ENCODE measurements at places on chromosomes 6 and 20.
A peak's percentile ranks its signal among the peaks of the same experiment; 100 is the strongest.

DNA sequence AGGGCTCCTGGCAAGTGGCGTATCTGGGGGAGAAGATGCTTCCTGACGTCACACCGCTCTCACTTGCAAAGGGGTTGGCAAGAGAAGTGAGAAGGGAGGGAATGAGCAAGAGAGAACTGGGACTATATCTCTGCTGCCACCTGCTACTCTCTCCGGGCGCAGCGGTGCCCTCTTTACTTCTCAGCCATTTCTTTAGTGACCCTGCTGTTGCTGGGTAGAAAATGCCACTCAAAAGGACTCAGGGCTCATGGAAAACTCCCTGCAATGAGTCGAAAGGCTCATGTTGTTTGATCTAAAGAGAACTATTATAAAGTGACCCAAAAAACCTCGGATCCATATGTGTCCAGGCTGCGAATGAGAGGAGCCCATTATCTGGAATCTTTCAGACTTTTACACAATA lies 401.8 kb downstream of the SAMD5 start:
- DNase-seq, result no peak

DNA sequence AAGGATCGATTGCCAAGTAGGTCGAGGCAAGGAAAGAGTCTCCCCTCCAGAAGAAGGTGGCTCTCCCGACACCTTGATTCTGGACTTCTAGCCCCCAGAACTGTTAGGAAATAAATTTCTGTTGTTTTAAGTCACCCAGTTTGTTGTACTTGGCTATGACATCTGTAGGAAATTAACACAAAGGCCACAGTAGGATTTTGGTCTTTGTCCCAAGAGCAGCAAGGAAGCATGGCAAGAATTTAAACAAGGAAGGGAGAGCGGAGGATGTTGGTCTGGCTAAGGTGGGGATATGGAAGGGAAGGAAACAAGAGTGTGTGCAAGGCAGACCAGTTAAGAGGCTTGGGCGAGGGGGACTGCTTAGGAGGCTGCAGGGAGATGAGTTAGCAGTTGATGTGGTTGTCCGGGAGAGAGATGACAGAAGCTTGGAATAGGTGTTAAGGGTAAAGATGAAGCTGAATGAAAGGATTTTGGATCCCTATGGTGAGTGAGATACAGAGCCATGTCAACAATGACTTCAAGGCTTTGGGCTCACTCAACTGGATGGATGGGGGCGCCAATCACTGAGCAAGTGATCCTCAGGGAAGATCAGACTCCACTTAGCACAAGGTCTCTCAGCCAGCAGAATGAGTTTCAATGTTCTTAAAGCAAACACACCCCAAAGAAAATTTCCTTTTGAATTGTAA lies 140.5 kb upstream of the ZNF217 start:
- no peak for DNase-seq

DNA sequence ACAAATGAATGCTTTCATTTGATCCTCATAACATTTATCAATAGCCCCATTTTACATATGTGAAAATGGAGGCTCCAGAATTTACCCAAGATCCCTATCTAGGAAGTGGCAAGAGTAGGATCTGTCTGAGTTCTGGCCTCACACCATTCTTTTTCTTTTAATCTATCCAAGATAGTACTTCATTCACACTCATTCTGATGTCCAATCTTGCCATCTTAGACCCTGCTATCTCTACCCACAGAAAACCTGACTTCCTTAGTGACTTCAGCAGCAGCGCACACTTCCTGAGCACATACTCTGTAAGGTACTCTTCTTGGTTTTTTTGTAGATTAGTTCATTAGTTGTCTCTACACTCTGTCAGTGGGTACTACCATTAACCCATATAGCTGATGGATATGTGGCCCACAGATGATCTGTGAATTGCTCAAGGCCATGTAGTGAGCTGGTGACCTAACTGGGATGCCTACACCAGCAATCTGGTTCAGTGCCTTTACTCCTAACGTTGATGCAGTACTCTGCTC lies 36.3 kb downstream of the COX4I2 start:
- no peak for DNase-seq

DNA sequence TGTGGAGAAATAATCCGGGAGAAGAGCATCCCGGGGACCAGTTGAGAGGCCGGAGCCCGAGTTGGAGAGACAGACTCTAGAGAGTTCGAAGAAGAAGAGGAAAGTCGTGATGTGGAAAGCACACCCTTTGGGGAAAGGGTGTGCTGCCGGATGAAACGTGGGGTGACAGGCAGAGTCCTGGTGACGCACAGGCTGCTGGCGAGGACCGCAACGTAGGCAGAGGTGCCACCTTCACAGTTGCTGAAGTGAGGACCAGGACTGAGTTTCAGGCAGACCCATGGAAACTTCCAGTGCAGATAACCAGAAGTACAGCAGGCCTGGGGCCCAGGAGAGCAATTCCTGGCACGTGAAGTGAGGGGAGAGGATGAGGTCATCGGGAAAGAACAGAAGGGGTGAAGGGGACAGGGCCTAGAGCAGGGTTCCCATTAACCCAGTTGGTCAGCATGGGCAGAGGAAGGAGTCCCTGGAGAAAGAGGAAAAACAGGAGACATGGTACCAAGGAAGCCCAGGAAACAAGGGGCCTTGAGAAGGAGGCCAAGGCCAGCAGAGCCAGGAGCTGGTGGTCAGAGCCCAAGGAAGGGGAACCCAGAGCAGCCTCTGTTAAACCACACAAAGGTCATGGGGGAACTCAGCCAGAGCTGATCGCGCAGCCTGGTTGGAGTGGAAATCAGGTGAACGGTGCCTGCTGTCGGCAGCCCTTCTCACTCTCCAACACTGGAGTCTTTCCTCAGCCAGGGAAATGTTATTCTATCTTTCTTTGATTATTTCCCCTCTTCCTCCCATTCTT lies 84.1 kb downstream of the PRND start:
- DNase-seq, result no peak

DNA sequence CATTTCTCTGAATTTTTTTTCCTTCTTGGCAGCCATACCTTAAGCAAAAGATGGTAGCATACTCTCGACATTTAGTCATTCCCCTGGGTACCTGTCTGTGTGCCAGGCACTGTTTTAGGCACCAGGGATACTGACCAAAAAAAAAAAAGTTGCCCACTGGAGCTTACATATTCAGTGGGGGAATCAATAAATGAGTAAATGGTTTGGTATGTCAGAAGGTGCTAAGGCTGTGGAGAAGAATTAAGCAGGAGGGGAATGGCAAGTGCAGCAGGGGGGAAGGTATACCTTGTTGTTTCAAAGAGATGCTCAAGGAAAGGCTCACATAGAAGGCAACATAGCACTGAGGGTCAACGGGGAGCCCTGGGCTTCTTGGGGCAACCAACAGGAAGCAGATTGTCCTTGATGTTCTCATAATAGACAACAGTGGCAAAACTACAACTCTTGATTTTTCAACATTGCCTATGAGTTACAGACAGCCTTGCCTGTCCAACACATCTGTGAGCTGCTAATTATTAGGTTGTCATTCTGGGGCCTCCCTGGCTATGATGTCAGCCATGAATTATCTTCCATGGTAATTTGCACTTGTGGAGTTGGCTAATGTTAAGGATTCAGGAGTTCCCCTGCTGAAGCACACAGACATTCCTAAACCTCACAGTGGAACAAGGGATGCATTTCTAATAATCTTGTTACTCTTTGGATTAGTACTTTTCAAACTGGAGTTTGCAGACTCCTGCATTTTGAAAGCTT lies 19.6 kb downstream of the NT5E start:
- no peak for DNase-seq

- DNase-seq, result no peak
Measured at GRCh38 chr6:149925253-149925973, 2.5 kb upstream of the RAET1G start.

DNA sequence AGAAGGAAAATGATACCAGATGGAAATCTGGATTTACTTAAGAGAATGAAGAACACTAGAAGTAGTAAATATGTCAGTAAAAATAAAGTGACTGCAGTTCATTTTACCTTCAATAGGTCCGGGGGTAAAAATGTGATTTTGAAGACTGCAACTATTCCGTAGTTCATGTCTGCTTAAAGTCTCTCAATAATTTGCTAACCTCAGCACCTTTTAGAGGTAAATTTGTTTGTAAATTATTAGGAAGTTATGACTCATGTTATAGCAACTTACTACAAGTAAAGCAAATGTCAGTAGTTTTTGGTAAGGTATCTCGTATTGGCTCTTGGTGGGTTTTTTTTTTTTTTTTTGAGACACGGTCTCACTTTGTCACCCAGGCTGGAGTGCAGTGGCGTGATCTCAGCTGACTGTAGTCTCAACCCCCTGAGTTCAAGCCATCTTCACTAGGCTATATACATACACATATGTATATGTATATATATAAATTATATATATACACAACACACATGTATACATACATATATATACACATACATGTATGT lies 32.1 kb downstream of the BICRAL start:
- DNase-seq, result no peak

- DNase-seq, result no peak
Measured at GRCh38 chr20:64191002-64191401, 26.8 kb downstream of the MYT1 start.

DNA sequence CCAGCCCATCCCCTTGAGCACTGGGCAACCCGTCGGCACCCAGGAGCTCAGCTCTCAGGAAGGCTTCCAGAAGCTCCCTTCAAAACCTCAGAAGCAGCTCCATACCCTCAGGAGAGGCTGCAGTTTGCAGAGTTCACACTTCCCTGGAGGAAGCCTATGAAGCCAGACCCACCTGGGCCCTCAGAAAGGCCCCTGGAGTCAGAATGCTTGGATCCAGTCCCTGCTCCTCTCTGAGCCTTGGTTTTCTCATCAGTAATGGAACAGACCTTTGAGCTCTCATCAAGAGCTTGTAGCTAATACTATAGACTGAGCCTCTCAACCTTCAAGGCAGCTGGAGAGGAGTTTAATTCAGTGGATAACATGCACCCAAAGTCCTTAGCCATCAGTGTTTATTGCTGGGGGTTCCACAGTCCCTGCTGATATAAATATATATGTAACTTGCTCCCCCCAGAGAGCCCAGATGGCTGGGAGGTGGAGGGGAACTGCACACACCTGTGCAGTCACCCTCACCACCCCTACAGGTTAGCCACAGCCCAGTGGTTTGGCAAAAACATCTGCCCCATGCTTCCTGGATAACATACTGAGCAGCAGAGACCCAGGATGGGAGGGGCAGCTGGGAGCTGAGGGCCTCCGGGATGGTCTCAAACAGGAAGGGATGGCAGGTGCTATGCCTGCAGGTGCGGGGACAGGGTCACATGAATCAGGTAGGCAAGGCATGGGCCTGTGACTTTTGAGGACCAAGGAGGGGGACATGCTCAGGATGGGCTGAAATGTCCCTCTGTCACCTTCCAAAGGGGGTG lies 120.1 kb downstream of the SNX5 start:
- DNase-seq, result peak; percentile 79

GRCh38 chr6:60668428-60668827 lies 1617.6 kb downstream of the KHDRBS2 start:
- no peak for DNase-seq

DNA sequence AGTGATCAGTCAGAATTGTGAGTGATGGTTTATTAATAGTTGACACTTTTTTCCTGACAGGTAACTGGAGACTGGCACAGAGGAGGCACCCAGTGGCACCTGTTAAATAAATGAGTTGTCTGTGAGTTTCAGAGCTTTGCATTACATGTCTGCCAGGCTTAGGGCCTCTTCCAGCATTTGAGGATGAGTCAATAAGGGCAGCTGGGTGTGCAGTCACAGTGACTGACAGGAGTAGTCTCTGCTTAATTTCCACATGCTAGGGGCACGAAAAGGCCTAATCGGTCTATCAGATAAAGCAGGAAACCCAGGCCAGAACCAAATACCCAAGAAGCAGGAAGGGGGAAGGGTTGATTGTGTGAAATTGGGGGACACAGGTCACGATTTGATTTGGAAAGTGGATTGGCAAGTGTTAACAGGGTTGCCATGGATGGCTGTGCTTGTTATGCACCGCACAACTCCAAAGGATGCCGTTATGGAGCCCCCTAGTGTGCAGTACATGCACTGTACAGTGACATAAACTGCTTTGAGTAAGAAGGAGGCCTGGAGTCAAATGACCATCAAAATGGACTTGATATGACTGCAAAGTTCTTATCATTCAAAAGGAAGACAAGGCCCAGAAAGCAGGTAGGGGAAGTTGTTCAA lies 111.9 kb upstream of the GGTLC1 start:
- DNase-seq, result peak; percentile 15

- DNase-seq, result no peak
Measured at GRCh38 chr6:45718131-45718530, 297.5 kb downstream of the CLIC5 start.

- DNase-seq, result no peak
Measured at GRCh38 chr20:34328928-34329677, 25.9 kb upstream of the AHCY start.

DNA sequence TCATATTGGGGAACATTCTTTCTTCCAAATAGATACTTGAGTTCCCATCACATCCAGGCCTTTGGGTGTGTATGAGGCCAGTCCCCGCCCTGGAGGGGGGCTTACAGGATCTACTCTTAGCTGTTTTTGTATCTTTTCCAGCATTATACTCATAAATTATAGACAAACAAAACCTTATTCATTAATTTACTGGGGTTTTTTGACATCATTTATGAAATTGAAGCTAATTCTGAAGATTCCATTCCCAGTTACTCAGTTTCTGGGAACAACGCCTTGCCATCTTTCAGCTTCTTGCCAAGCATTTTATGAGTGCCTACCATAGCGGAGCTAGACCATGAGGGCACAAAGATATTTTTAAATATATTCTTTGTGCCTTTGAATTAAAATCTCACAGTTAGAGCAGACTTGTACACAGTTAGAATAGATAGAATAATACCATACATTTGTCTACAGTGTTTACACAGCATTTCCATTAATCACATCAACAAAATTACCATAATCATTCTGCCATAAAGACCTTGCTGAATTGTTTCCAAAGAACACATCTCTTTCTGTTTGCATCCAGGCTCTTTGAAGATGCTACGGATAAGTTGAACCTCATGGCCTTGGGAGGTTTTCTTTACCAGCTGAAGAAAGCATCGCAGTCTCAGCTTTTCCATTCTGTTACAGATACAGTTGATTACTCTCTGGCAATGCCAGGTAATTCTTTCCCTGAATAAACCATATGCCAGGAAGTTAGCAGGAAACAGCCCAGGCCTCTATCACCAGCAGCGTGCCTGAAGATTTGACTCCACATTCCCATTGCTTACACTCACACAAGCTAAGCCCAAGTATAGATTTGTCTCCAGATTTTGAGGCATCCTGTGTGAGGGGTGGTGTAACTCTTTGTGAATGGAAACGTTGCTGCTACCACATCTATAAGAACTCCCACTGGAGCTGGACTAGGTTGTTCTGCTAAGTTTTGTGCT lies 75.4 kb upstream of the PBOV1 start:
- no peak for DNase-seq

- DNase-seq, result no peak
Measured at GRCh38 chr6:67011441-67011840, 1304.4 kb upstream of the EYS start.

- no peak for DNase-seq
Measured at GRCh38 chr20:20638878-20639277, 73.6 kb downstream of the RALGAPA2 start.

DNA sequence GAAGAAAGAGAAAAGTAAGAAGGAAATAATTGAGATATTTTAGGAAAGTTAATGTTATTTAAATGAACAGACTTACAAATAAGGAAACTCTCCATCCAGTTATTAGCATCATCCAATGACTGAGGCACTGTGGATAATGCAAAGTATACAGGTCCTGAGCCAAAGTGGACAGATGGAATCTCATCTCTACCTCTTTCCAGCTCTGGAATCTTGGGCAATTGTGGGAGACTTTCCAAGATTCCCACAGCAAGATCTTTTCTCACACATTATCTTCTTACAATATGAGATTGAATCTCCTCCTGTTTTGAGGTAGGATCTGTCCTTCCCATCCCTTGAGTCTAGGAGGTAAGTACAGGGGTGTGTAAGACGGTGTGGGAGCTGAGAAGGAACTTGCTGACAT lies 28.9 kb downstream of the HTR1E start:
- no peak for DNase-seq
